CD8-positive, alpha-beta memory T cell (primary cell): ENCODE measurements at places on chromosomes 1 and 21. TPM values are rescaled to one million over a fixed set of nuclear protein-coding genes. Genes with fewer than 3 reads are reported as not detected.

DNA sequence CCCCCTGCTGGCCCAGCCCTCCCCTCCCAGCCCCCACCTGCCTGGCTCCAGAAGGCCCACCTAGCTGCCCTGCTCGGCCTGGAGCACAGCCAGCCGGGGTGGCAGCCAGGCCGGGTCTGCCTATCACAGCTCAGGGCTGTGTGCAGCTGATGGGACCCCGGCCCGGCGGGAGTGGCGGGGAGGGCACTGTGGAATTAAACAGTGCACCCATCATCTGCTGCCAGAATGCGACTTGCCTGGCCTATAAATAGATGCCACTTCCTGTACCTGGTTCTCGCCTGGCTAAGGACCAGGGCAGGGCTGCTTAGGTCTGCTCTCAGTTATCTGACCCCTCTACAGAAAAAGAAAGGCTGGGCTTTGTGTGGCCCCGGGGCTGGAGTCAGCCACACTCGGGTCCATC is 98.2 kb upstream of the VAMP3 start:
- no peaks in the 10 kb centered on the region for H3K27me3 ChIP-seq
- no peaks in the 10 kb centered on the region for H3K4me1 ChIP-seq
- no peak for DNase-seq

DNA sequence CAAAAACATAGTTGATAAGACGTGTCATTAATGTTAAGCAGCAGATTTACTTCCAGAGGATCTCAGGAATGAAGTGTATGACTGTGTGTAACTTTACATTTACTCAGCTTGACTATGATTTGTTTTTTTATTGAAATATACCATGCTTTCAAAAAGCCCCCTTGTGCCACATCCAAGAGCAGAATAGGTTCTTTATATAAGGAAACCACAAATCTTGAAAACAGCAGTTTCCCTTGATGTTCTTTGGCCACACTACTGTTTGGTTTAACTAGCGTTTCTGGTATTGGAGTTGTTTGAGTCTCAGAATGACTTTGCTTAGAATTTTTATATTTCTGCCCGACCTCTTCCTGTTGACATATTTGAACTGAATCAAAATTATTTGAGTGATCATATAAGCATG is 25.0 kb downstream of the LRRC8C start:
- no peaks in the 10 kb centered on the region for H3K27me3 ChIP-seq
- H3K4me1 ChIP-seq = peaks cover 75% of the 10 kb centered on the region
- DNase-seq = peak; percentile 80
- H3K4me3 ChIP-seq = no peak overlapping the region
- H3K36me3 ChIP-seq = no peaks in the 10 kb centered on the region

DNA sequence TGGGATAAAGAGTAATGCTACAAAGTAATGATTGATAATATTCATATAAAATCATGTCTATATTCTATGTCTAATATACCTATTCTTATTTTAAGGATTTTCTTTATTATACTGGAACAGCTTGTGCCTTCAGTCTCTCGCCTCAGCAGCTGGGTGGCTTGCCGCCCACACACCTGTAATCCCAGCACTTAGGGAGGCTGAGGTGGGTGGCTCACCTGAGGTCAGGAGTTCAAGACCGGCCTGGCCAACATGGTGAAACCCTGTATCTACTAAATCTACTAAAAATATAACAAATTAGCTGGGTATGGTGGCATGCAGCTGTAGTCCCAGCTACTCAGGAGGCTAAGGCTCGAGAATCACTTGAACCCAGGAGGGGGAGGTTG is 7.6 kb upstream of the TRNAU1AP start:
- H3K36me3 ChIP-seq = no peaks in the 10 kb centered on the region
- no peaks in the 10 kb centered on the region for H3K27me3 ChIP-seq

Gene RAB25
- polyA plus RNA-seq = 0.76 TPM

Gene KISS1
- polyA plus RNA-seq = not detected

DNA sequence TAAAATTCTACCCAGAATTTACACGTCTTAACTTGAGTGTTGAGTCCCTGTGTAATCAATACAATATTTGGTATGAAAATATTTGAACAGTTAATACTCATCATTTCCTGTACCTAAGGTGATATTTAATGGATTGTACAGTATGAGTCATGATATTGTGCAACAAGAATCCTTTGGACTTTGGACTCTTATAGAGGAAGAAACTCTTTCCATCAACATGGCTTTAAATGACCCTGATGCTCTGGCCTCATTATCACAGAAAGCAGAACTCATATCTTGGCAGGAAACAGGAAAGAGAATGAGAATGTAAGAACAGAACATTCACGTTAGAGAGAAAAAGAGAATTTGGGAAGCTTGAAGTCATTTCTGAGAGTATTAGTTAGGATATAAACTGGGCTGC is 168.8 kb upstream of the B3GALT2 start:
- H3K27me3 ChIP-seq = no peaks in the 10 kb centered on the region
- H3K4me3 ChIP-seq = no peak overlapping the region
- no peak for DNase-seq
- H3K4me1 ChIP-seq = no peaks in the 10 kb centered on the region

DNA sequence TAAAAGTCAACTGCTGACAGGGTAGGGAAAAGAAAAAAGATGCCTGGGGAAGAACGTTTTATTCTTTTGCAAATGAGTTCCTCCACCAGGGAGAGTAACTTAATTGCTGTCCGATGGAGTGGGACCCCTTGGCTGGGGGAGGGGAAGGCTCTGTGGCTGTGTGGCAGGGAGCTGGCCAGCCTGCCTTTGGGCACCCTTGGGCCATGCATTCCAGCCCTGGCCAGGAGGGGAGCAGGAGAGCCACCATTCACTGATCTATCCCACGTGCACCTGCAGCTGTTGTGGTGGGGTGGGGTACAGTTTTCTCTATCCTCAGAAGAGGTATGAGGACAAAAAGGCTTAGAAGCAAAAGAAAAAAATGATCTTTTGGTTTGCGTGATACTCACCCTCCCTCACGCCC is 116.9 kb downstream of the KCNK1 start:
- H3K27ac ChIP-seq = no peak overlapping the region
- no peak for DNase-seq
- H3K4me3 ChIP-seq = no peak overlapping the region
- no peaks in the 10 kb centered on the region for H3K36me3 ChIP-seq

GRCh38 chr1:239587574-239588369 is 201.4 kb downstream of the CHRM3 start:
- DNase-seq = no peak
- no peak overlapping the region for H3K27ac ChIP-seq
- no peaks in the 10 kb centered on the region for H3K27me3 ChIP-seq
- H3K36me3 ChIP-seq = no peaks in the 10 kb centered on the region

DNA sequence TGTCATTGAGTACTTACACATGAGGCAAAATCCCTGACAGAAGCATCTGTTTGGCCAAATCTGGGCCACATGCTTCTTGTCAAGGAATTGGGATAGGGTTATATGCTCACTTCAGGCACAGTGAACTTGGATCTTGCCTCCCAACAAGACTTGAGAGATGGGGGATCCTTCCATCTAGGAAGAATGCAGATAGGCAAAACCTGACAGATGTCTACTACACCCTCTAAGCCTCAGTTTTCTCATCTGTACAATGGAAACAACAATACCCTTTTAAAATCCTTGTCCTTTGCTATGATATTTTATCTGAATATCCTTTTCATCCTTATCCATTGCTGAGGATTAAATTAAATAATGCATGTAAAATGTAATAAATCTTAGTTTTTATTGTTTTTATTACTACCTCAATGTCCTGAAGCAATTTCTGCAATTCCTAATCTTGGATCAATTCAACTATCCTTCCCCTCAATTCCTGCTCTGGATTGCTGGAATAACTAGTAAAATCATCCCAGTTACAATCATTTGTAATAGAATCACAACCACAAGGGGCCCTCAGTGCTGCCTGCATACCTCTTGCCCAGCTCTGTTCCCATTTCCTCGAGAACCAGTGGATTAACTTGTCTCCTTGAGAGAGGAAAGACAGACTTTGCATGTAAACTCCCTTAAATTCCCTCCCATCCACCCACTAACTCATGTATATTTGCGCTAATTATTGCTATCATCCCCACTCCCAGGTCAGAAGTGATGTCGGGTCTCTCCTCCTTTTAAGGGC is 8.1 kb upstream of the XPR1 start:
- H3K27ac ChIP-seq = no peak overlapping the region
- no peaks in the 10 kb centered on the region for H3K4me1 ChIP-seq
- H3K36me3 ChIP-seq = no peaks in the 10 kb centered on the region
- H3K4me3 ChIP-seq = no peak overlapping the region
- no peak for DNase-seq

DNA sequence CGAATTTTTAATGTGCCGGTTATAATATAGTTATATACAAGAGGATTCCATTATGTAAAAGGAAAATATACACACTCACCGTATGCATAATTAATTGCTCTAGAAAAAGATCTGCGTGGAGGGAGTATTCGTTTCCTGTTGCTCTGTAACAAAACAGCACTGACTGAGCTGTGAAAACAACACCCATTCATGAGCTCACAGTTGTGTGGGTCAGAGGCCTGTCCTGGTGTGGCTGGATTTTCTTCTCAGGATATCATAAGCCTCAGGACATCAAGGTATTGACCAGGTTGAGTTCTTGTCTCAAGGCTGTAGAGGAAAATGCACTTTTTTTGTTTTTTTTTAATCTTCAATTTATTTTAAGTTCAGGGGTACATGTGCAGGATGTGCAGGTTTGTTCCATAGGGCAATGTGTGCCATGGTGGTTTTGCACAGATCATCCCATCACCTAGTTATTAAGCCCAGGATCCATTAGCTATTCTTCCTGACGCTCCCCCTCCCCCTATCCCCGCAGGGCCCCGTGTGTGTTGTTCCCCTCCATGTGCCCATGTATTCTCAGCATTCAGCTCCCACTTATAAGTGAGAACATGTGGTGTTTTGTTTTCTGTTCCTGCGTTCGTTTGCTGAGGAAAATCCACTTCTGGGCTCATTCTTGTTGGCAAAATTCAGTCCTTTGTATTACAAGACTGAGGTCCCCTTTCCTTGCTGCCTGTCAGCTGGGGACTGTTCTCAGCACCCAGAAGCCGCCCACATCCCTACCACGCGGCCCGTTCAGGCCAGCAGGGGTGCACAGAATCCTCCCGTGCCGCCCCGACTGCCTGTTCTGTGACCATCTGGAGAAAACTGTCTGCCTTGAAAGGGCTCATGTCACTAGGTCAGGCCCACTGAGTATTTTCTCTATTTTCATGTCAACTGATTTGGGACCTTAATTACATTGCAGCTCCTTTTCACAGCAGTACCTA is 87.4 kb upstream of the ERRFI1 start:
- peaks cover 6% of the 10 kb centered on the region for H3K4me1 ChIP-seq
- no peak for DNase-seq
- peak overlapping the region; percentile 9 for H3K27ac ChIP-seq
- H3K27me3 ChIP-seq = no peaks in the 10 kb centered on the region
- no peak overlapping the region for H3K4me3 ChIP-seq
- H3K36me3 ChIP-seq = no peaks in the 10 kb centered on the region

DNA sequence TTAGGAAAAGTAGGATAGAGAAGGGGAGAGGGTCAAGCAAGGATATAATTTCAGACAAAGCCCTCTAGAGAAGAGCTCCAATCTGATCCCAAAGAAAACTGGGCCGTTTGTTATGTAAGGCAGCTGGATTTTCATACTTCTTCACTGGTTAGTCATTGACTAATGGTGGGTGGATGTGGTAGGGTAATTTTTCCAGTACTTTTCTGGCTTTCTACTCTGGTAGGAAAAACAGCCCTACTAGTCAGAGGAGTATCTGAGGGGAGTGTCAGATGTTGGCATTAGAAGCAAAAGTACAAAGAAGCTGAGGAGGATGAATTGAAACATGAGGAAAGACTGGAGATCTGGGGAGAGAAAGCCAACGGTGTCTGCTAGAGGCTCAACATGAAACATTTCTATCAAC is 145.3 kb downstream of the TNFSF18 start:
- H3K4me1 ChIP-seq = peaks cover 22% of the 10 kb centered on the region
- no peak overlapping the region for H3K4me3 ChIP-seq
- no peaks in the 10 kb centered on the region for H3K36me3 ChIP-seq
- H3K27ac ChIP-seq = no peak overlapping the region
- DNase-seq = no peak
- no peaks in the 10 kb centered on the region for H3K27me3 ChIP-seq
